ENCODE measurements at places on chromosomes 4 and X.

DNA sequence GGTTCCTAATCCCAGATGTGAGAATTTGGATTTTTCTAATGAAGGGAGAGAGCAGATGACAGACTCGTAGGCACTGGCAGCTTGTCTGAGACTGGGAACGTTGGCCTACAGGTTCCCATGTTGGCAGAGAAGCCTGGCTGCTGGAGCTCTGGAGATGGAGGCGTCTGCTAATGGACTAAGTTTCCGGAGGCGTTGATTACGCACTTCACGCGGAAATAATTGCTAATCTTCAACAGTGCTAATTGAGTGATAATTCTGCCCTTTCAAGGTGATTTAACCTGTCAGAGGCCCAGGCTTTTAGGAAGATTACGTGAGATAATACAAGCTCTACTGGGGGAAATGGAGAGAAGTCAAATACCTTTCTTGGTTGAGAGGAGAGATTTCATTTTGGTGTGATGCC lies 77.4 kb downstream of the PSAPL1 start:
- no peak overlapping the region for H3K27ac ChIP-seq
- H3K36me3 ChIP-seq: no peaks in the 10 kb centered on the region
- H3K27me3 ChIP-seq: peaks cover 9% of the 10 kb centered on the region
- DNase-seq: no peak

DNA sequence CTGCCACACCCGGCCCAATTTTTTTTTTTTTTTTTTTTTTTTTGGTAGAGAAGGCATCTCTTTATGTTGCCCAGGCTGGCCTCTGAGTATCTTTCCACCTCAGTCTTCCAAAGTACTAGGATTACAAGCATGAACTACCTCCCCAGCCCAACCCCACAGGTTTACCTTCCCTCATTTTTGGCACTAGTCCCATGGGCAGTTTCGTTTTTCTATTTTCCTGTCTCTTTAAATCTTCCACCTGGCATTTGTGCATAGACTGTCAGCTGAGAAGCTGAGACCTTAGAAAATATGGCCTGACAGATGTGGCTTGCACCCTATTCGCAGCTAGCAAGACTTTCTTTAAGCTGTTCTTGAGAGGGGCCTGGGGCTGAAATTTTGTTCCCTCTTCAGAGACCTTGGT lies 27.9 kb downstream of the TNIP2 start:
- H3K4me3 ChIP-seq: no peak overlapping the region
- no peak overlapping the region for H3K27ac ChIP-seq

GRCh38 chrX:96372313-96373046 lies 312.2 kb upstream of the DIAPH2 start:
- no peaks in the 10 kb centered on the region for H3K4me1 ChIP-seq
- H3K36me3 ChIP-seq: no peaks in the 10 kb centered on the region
- no peak overlapping the region for H3K4me3 ChIP-seq
- H3K27ac ChIP-seq: no peak overlapping the region
- no peaks in the 10 kb centered on the region for H3K27me3 ChIP-seq

DNA sequence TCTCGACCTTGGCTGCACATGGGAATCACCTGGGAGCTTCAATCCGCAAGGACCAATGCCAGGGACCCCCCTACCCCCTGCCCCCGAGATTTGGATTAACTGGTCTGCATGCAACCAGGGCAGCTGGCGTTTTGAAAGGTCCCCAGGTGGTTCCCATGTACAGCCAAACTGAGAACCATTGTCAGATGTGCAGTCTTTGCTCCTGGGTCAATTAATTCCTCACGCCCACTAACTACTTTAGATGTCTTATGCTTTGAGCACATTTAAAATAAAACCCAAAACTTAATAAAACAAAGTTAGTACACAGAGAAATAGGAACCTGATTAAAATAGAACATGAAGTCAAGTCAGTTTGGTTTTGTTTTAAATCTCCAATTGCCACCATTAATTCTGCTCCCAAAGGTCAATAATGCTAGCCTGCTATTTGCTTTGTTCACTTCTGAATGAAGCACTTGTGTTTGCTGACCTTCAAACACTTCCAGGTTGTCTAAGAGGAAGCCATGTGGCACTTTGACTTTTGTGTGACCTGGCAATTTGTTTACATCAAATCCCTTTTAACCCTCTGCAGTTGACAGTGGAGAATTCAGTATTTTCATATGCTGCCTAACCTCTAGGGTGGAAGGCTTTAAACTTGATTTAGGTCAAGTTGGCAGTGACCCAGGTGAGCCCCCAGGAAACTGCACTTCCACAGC lies 27.2 kb upstream of the TMSB4X start:
- DNase-seq: no peak
- no peaks in the 10 kb centered on the region for H3K27me3 ChIP-seq
- no peak overlapping the region for H3K4me3 ChIP-seq
- H3K4me1 ChIP-seq: peaks cover 18% of the 10 kb centered on the region

- no peaks in the 10 kb centered on the region for H3K4me1 ChIP-seq
- H3K27ac ChIP-seq: no peak overlapping the region
- no peaks in the 10 kb centered on the region for H3K36me3 ChIP-seq
- no peak for DNase-seq
- H3K4me3 ChIP-seq: no peak overlapping the region
These were observed 12.3 kb downstream of the CLDN2 start for GRCh38 chrX:106932492-106932923.

GRCh38 chr4:82515705-82516104 lies 46.1 kb downstream of the TMEM150C start:
- no peaks in the 10 kb centered on the region for H3K27me3 ChIP-seq
- H3K4me3 ChIP-seq: no peak overlapping the region
- H3K36me3 ChIP-seq: no peaks in the 10 kb centered on the region
- DNase-seq: no peak

DNA sequence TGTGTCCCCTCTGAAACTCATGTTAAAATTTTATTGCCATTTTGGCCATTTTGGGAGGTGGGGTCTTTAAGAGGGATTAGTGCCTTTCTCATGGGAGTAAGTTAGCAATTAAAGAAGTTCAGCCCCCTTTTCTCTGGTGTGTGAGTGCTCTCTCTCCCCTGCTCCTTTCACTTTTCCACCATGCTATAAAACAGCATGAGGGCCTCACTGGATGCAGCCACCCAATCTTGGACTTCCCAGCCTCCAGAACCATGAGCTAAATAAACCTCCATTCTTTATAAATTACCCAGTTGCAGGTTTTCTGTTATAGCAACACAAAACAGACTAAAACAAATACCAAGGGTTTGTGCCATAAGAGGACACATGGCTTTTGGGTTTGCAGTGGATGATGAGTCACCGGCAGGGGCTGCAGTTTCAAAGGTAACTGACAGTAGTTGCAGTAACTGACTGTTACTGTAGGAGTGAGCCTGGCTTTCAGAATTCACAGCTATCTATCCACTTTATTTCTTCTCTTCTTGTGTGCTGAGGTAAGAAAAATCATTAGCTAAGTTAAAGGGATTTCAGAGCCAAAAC lies 121.5 kb downstream of the PPEF1 start:
- DNase-seq: no peak
- no peaks in the 10 kb centered on the region for H3K36me3 ChIP-seq
- no peak overlapping the region for H3K27ac ChIP-seq
- H3K4me3 ChIP-seq: no peak overlapping the region

DNA sequence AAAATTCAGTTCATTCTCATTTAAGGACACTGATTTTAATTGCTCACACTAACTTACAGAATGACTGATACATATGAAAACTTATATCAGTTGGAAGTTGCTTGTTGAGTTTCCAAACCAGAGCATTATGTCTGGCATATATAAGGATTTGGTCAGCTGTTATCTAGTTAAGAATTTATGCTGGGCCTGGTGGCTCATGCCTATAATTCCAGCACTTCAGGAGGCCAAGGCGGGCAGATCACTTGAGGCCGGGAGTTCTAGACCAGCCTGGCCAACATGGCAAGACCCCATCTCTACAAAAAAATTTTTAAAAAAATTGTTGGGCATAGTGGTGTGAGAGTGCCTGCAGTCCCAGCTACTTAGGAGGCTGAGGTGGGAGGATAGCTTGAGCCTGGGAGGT lies 73.1 kb downstream of the SPRY1 start:
- no peaks in the 10 kb centered on the region for H3K36me3 ChIP-seq
- no peaks in the 10 kb centered on the region for H3K4me1 ChIP-seq
- no peaks in the 10 kb centered on the region for H3K27me3 ChIP-seq
- no peak overlapping the region for H3K4me3 ChIP-seq
- no peak overlapping the region for H3K27ac ChIP-seq
- DNase-seq: no peak

DNA sequence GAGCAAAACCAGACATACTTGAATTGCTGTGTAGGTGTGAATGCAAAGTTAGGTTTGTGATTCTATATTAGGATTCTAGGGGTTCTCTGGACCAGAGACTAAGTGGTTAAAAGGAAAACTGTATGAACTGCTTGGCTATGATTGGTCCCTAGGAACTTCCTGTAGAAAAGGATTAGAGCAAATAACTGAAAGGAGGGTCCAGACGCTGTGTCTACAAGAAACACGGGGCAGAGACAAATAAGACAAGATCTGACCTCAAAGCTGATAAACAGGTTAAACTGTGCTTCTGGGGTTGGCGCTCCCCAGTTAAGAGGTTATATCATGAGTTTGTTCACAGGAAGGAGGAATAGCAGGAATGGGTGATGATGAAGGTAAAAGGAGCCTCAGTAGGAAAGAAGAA lies 183.6 kb downstream of the MGST2 start:
- no peak overlapping the region for H3K4me3 ChIP-seq
- no peak for DNase-seq
- no peaks in the 10 kb centered on the region for H3K27me3 ChIP-seq
- H3K4me1 ChIP-seq: no peaks in the 10 kb centered on the region
- H3K36me3 ChIP-seq: no peaks in the 10 kb centered on the region

DNA sequence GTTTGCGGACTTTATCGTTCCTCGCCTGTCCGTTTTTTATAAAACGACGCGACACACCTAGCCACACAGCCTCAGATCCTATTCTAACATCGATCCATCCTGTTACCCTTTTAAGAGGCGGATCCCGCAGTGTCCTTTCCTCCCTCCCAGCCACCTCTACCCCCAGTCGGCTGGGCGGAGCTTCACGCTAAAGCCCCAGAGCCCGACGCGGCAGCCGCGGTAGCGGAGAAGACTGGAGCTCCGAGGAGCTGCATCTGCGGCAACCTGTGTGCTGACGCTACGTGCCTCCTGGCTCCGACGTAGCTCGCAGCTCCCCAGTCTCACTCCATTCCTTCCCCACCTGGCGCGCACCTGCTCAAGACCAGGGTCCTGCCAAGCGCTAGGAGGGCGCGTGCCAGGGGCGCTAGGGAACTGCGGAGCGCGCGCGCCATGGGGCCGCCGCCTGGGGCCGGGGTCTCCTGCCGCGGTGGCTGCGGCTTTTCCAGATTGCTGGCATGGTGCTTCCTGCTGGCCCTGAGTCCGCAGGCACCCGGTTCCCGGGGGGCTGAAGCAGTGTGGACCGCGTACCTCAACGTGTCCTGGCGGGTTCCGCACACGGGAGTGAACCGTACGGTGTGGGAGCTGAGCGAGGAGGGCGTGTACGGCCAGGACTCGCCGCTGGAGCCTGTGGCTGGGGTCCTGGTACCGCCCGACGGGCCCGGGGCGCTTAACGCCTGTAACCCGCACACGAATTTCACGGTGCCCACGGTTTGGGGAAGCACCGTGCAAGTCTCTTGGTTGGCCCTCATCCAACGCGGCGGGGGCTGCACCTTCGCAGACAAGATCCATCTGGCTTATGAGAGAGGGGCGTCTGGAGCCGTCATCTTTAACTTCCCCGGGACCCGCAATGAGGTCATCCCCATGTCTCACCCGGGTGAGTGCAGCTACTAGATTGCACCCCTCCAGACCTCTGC lies at the start of gene RNF128:
TSS of gene RNF128 (plus strand) at position 217 of the 953 bp plus-strand sequence. CDS start at position 430, 213 bp downstream.
- H3K36me3 ChIP-seq: no peaks in the 10 kb centered on the region
- peaks cover 3% of the 10 kb centered on the region for H3K27me3 ChIP-seq
- no peak for DNase-seq

GRCh38 chr4:87819281-87819919 lies 13.4 kb upstream of the MEPE start:
- H3K36me3 ChIP-seq: no peaks in the 10 kb centered on the region
- no peaks in the 10 kb centered on the region for H3K27me3 ChIP-seq
- DNase-seq: peak; percentile 80

Data from keratinocyte (primary cell).